ENCODE measurements at places on chromosomes 13 and 19.
A peak's percentile ranks its signal among the peaks of the same experiment; 100 is the strongest.

DNA sequence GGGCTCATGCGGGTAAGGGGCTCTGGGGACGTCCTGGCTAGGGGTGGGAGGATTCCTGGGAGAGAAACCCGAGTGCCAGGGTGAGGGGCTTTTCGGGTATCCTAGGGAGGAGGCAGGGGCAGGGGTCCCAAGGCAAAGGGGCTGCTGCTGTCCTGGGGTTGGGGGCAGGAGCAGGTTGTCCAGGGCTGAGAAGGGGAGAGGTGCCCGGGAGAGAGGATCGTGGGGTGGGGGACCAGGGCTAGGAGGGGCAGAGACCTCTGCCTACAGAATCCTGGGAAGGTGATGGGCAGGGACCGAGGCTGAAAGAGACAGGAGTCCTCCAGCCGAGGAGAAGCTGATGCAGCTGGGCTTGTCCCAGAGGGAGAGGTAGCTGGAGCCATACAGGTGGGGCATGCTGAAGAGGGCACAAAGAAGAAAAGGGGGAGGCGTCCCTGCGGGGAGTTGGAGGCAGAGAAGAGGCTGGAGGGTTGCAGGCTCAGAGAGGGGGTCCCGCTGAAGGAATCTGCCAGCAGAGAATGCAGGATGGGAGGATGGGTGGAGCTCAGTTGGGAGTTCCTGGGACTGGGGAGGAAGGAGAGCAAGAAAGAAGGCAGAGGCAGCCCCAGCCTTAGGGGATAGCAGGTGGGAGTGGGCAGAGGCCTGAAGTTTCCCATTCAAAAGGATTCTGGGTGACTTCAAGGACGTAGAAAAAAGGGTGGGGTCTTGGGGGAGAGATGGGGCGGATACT, 574 bp downstream of the CYP2S1 start:
- DNase-seq, result no peak

DNA sequence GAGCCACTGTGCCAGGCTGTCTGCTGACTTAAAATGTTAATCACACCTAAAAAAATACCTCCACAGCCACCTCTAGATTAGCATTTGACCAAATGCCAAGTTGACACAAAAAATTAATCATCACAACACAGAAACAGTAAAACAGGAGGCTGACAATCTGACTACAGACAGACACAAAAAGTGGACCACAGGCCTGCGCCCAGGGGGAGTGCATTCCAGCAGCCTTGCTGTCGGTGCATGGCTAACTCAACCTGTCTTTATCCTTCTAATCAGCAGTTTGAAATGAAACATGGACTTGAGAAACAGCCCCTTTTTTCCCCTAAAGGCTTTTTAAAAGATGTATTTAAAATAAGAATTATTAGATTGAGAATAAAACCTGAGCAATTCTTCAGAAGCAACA, 34.0 kb downstream of the RASL11A start:
- DNase-seq, result no peak

DNA sequence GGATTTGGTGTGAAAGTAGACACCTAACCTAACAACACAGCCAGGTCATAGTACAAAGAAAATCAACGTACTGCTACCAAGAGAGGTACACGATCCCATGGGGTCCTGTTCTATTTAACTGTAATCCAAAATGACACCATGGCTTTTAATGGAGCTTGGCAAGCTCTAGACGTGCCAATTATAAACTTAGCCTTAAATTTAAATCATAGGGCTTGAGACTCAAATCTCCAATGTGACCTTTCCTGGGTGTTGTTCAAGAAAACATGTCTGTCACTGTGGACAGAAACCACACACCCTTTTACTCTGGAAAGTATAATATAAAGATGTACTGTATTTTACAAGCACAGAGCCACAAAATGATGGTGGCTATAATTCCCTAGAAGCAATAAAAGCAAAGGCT, 299.3 kb downstream of the ENOX1 start:
- no peak for DNase-seq

GRCh38 chr13:36706755-36707154, 32.9 kb downstream of the SERTM1 start:
- peak; percentile 57 for DNase-seq

DNA sequence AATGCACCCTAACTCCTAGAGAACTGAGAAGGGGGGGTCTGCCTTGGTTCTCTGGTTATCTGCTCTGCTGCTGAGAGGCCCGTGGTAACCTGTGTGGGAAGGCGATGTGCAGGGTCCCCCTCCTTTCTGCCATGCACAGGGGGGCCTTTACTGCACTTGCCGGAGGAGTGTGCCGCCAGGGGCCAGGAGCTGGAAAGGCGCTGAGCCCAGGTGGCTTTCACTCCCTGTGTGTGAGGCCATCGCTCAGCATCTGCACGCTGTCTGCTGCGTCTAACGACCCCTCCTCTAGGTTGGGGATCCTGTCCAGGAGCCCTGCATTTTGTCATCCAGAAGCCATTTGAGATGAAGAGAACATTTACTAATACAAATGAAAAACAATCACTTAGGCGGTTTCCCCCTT, 37.0 kb upstream of the TEX29 start:
- DNase-seq, result no peak

DNA sequence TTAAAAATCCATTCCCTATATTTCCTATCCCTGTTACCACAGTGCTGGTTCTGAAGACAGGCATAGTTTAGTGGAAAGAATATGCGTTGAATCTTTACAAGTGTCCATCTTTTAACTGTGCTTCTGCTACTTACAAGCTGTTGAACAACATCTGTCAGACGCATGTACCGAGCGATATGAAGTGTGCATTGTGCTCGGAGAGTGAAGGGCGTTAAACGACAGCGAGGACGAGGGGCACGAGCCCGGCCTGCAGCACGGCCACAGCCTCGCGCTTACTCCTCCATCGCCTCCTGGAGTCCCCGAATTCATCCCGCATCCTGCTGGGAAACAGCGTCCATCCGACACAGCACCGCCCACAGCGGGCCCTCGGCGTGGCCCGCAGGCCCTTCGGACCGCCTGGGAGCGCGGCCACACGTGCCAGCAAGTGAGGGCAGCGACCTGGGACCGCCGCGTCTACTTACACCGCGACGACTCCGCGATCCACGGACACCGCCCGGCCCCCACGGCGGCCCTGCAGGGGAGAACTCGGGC, 514 bp downstream of the PCID2 start:
- peak; percentile 53 for DNase-seq

GRCh38 chr19:16628984-16629691, 1.1 kb upstream of the MED26 start:
- peak; percentile 62 for DNase-seq

Data from fibroblast of pulmonary artery (primary cell).